ENCODE measurements at places on chromosomes 16 and 17. TPM values are rescaled to one million over a fixed set of nuclear protein-coding genes. Genes with fewer than 3 reads are reported as not detected.

ZNF19 gene
- total RNA-seq = 19.3 TPM

GRCh38 chr17:36124879-36125824 is 21.5 kb downstream of the CCL4 start:
- DNase-seq = no peak

GRCh38 chr17:29573871-29574731 is 5.6 kb downstream of the TP53I13 start:
- no peak for DNase-seq

TMC7 gene
- 1.9 TPM for total RNA-seq

TMUB2 gene
- 24.6 TPM for total RNA-seq

DNA sequence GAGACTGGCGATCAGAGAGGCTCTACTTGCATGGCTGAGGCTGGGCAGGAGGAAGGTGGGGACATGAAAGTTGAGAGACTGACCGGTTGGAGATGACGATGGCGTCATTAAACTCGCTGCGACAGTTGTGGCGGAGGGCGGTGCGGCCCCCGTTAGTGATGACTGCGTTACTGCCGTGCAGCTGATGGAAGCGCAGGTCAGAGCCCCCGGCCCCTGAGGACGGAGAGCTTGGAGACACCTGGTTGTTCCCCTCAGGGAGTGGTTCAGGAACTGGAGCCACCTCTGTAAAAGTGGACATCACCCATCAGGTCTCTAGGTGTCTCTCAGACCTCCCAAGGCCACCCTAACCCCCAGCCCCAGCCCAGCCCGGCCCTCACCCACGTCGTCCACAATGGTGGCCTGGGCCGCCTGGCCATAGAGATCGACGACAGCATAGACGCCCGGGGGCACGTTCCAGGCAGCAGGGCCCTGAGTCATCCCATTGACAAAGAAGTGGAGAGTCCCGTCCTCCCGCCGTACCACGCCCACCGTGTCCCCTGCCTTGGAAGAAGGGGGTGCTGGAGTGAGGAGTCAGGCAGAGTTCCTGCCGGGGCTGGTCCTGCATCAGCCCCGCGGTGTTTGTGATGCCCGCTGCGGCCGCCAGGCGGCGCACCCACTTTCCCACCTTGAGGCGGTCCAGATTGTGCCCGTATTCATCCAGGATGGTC is 5.3 kb downstream of the NEURL4 start:
- DNase-seq = no peak

FOXN1 gene
- not detected for total RNA-seq

GRCh38 chr16:88285514-88285822 is 97.3 kb upstream of the ZNF469 start:
- no peak for DNase-seq

DNA sequence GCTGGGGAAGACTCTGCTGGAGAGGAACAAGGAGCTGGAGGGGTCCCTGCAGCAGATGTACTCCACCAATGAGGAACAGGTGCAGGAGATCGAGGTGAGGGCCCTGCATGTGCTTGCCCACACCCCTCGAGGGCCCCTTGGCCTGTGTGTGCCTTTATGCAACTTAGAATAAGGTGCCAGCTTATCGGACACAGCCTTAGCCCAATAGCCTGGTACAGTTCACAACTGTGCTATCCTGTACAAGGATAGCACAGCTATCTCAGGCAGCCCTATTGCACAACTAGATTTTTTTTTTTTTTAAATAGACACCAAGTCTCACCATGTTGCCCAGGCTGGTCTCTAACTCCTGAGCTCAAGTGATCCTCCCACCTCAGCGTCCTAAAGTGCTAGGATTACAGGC is 12.1 kb downstream of the CDR2L start:
- no peak for DNase-seq

DNA sequence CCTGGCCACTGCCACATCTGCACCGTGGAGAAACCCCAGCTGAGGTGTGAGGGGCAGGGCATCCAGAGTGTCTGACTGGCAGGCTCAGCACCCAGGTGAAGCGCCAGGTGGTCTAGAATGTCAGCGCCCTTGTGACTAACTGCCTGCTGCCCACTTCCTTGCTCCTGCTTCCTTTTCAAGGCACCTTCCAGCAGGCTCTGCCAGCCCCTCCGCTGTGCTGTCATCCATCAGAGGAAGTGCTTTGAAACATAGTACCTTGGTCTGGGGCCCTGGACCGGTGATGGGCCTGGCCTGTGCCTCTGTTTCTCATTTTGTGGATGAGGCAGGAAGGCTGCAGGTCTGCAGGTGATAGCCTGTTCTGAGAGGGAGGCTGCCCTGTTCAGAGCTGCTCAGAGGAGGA is 5.5 kb downstream of the SPNS2 start:
- no peak for DNase-seq

- peak; percentile 31 for DNase-seq
Observed at GRCh38 chr16:46947900-46948547, 25.4 kb downstream of the DNAJA2 start.

Data from umbilical cord (tissue), 2 donors.